T-helper 17 cell (primary cell): ENCODE measurements at places on chromosomes 6 and 20. TPM values are rescaled to one million over a fixed set of nuclear protein-coding genes. Genes with fewer than 3 reads are reported as not detected.

GRCh38 chr6:34073540-34073939 lies 72.3 kb downstream of the GRM4 start:
- no peak for DNase-seq

DNA sequence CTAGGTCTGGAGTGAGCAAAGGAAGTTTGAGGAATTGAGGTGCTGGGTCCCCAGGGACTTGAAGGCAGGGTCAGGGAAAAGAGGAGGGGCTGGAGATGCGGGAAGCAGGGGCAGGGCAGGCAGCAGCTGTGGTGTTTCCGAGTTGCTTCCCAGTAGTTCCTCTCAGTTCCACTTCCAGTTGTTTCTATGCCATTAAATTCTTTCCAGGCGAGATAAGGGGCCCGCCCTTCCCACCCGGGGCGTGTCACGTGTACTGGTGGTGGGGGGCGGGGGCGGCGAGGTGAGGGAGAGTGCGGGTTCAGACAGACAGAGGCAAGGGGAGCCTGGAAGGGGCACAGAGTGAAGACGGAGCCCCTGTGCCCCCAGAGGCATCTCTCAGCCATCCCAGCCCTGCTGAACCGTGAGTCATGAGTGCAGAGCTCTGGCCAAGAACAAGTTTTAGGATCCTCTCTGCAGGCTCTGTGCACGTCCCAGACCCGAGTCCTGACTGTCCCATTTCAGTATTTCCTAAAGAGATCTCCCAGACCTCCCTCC lies 977 bp downstream of the TNXB start:
- DNase-seq: no peak

- DNase-seq: no peak
Measured at GRCh38 chr20:10611357-10611756, 62.4 kb downstream of the JAG1 start.

DNA sequence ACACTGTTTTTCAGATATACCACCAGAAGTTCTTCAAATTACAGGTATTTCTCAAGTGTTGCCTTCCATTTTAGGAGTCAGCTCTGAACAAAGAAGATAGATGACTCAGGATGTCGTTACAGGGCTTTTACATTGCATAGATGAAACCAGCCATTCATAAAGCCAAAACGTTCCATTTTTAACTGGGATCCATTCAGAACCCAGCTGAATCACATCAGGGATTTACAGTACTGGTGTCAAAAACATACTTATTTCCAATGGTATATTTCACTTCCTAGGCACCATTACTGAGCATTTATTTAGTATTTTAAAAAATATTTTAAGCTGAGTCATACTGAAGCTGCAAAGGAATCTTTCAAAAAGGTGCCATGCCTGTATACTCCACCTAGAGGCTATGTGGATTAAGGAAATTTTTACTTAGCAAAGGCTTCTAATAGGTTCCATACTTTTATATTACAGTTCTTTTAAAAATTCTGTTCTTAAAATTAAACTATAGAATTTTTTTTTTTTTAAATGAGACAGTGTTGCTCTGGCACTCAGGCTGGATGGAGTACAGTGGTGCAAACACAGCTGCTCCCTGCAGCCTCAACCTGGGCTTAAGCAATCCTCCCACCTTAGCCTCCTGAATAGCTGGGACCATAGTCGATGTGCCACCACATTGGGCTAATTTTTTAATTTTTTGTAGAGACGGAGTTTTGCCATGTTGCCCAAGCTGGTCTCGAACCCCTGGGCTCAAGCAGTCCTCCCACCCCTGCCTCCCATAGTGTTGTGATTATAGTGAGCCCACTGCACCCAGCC lies 2.6 kb downstream of the ASF1A start:
- DNase-seq: no peak

DNA sequence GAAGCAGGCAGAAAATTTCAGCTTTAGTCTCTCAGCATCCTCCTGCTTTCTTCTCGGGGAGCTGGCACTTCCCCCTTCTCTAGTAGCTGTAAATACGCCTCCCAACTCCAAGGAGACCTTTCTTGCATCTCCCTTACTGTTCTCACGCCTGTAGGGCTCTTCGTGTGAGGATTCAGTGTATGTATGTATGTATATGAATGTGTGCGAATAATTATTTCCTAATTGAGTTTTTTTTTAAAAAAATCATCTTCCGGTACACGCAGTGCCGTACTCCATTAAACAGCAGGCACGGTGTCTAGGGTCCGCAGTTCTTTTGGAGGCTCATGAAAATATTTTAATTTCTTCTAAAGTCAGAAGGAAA lies 85.4 kb downstream of the HFE start:
- DNase-seq: no peak

GRCh38 chr6:34745277-34746103 lies 11.8 kb upstream of the SNRPC start:
- no peak for DNase-seq

DNA sequence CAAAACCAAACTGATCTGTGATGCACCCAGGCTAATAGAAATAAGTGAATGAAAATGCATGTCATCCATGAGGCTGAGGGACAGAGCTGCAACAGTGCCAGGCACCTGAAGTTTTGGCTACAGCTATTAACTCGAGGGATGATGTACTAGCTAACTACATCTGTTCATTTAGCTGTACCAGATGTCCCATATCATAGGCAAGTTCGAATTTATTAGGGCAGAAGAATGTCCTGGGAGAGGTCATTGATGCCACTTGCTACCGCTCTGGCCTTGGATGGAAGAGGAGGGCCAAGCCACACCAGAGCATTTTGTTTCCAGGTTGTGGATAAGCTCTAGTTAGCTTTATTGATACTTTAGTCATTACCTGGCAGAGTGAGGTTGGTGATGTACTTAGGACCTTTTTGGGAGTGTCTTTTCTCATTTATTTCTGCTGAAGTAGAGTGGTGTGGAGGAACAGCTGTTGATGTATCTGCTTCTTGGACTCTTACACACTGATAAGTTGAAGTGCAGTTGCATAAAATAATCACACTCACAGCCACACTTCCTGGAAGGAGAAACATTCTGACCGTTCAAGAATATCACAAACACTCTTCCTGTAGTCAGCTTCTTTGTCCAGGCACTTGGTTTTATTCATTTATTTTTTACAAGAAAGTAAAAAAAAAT lies 8.2 kb downstream of the ZFAND3 start:
- no peak for DNase-seq

GRCh38 chr6:3801960-3802359 lies 47.2 kb upstream of the FAM50B start:
- DNase-seq: no peak

DNA sequence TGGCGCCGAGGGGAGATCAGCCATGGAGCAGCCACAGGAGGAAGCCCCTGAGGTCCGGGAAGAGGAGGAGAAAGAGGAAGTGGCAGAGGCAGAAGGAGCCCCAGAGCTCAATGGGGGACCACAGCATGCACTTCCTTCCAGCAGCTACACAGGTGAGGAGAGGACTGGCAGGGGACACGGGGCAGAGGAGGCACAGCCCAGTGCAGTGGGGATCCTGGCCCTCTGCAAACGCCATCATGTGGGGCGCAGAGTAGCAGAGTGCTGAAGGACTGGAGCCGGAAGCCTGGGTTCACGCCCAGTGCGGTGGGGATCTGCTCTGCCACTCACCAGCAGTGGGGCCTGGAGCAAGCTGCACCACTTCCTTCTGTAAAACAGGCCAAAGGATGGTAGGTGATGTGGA lies 41.1 kb upstream of the FANCE start:
- DNase-seq: no peak

GRCh38 chr6:27297484-27297856 lies 14.6 kb downstream of the POM121L2 start:
- no peak for DNase-seq

DNA sequence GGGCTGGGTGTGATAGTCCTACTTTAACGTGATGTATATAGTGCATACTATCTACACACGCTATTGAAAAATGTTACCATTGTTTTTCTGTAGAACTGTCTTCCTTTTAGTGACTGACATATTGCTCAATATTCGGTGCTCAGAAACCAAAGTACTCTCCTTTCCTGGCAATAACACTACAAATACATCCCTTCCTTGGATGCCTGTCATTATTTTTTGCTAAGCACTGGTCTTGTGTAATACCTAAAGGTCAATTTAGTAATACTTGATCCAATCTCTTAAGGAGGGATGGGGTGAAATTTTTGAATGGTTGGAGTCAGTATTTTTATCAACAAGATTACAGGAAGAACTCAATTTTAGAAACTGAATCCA lies 23.9 kb downstream of the CNR1 start:
- no peak for DNase-seq

GRCh38 chr6:143000811-143001210 lies 55.8 kb upstream of the HIVEP2 start:
- DNase-seq: no peak

GRCh38 chr6:163095401-163095800 lies 319.1 kb upstream of the QKI start:
- DNase-seq: no peak

- DNase-seq: no peak
Measured at GRCh38 chr6:133017581-133017980, 203.2 kb downstream of the RPS12 start.

GRCh38 chr6:45619211-45619760 lies 241.6 kb upstream of the SUPT3H start:
- DNase-seq: no peak

DNA sequence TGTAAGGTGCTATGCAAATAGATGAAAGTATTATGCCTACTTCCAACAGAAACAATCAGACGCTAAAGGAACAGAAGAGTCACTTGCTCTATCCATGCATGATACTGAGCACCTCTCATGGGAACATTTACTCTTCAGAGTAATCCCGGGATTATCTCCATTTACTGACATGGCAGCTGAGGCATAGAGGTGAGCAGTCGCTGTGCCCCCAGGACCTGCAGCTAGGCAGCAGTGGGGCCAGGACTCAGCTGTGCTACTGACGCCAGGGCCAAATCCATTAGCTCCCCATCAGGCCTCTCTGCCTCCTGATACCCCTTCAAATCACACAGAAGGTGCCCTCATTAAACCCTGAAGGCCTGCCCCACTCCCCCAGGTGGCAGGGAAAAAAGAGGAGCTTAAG lies 51.9 kb downstream of the TRAM2 start:
- DNase-seq: no peak

DNA sequence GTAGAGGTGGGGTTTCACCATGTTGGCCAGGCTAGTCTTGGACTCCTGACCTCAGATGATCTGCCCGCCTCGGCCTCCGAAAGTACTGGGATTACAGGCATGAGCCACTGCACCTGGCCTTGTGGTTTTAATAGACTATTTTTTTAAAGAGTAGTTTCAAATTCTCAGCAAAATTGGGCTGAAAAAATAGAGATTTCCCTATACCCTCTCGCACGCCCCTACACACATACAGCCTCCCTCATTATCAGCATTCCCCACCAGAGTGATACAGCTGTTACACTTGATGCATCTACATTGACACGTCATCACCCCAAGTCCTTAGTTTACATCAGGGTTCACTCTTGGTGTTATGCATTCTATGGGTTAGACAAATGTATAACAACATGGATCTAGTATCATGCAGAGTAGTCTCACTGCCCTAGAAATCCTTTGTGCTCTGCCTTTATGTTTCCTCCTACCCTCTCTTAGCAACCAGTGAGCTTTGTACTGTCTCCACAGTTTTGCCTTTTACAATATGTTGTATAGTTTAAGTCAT lies 103.6 kb downstream of the CDYL start:
- no peak for DNase-seq

DNA sequence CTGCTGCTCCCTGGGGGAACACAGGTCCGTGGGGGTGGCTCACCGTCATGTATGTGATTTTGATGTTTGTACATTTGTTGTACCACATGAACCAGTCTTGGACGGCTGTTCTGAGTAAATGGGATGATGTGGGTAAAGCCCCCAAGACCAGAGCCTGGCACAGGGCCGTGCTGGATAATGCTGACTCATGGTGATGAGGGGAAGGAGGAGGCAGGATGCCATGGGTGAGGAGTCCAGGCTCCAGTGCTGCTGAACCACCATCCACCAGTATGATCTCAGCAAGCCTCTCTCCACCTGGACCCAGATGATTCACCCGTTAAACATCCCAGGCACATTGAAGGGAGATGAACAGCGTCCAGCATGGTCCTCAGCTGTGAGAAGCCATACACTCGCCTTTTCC lies 9.6 kb upstream of the APCDD1L start:
- DNase-seq: no peak

DNA sequence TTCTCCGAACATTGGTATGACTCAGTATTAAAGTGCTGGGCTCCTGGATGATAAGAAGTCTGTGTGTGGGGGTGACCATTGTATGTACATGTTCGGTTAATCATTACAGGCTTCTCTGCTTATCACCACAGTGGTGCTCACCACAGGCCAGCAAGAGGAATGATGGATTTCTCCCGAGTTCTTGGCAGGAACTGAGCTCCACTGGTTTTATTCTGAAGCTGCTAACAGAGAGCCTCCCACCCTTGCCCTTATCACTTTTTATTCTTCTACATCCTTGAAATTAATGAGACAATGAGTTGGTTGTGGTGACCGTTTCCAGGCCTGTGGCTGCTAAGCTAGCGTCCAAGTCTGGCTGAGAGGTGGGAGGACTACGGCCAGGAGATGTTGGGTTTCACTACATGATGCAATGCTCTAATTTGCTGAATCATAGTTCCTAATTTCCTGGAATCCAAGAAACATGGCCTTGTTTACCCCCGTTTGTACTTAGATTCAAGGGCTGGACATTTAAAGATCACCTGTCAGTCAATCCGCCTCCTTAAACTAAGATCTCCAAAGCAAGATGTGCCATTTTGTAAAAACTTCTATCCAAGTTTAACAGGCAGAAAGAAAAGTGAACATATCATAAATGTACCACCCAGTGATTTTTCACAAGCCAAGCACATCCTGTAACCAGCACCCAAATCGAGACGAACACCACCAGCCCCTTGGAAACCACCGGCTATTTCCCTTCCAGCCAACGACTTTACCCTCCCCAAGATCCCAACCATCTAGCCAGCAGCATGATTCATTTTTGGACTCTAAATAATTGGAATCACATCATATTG lies 172.5 kb downstream of the FOXA2 start:
- no peak for DNase-seq

DNA sequence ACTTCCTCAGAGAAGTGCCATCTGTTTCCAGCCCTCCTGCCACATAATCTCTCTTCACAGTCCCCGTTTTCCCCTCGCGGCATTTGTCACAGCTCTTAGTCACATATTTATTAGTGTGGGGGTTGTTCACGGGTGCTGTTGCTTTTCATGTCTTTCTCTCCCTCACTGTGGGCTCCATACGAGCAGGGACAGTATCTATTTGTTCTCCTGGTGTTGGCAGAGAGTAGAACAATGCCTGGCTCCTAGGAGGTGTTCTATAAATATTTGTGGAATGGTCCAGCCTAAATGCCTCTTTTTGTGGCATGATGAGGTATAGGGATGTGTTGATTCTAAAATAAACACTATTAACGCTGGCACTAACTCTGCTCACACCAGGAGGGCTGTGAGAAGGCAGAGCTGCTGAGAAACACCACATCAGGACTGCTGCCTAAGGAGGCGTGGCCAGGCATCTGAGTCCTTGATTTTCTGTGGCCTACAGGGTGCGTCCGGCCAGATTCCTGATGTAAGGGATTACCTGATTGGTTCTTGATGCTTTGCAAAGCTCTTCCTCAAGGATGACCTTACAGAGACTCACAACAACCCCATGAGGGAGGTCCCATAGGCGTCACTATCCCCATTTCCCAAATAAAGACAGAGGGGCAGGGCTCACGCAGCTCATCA lies 219.8 kb upstream of the ARID1B start:
- DNase-seq: no peak

Gene PTPRT
- total RNA-seq: not detected

Gene BPIFB6
- total RNA-seq: not detected

Gene BPI
- total RNA-seq: not detected

Gene ABRACL
- total RNA-seq: 64.4 TPM

Gene PPIL6
- 0.83 TPM for total RNA-seq

Gene ATAT1
- 5.6 TPM for total RNA-seq

Gene SMLR1
- not detected for total RNA-seq
